ENCODE measurements at places on chromosomes 5 and 9.

- DNase-seq, result no peak
These were observed 92.9 kb upstream of the CLINT1 start for GRCh38 chr5:157951673-157952373.

DNA sequence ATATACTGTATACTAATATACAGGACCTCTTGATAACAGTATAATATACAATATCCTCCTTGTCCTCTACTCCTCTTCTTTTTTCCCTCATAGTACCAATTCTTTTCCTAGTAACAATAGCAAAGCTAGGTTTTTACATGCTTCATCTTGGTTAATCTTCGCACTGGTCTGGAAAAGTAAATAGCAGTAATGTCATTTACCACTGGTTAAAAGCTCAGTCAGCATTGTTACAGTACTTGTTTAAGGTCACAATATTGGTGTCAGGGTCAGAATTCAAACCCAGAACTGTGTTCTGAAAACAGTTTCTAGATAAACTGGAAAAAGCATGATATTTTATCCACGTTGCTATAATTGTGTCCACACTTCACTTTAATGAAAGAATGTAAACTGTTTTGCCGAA, 692.4 kb upstream of the CDH6 start:
- DNase-seq, result no peak

DNA sequence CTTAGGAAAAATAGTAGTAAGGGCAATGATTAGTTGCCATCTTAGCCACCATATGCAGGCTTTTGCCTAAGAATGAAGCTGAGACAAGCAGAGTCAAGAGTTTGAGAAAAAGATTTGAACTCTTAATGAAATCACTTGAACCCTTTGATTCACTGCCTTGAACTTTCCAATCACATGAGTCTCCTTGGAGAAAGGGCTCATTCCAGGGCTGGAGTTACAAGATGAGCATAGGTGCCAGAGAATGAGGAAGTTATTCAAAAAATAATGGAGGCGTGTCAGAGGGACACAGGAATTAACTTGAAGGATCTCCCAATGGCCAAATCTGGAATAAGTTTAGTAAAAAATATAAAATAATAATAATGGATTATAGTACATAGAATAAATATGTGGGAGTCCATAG, 35.3 kb downstream of the MAT2B start:
- no peak for DNase-seq

DNA sequence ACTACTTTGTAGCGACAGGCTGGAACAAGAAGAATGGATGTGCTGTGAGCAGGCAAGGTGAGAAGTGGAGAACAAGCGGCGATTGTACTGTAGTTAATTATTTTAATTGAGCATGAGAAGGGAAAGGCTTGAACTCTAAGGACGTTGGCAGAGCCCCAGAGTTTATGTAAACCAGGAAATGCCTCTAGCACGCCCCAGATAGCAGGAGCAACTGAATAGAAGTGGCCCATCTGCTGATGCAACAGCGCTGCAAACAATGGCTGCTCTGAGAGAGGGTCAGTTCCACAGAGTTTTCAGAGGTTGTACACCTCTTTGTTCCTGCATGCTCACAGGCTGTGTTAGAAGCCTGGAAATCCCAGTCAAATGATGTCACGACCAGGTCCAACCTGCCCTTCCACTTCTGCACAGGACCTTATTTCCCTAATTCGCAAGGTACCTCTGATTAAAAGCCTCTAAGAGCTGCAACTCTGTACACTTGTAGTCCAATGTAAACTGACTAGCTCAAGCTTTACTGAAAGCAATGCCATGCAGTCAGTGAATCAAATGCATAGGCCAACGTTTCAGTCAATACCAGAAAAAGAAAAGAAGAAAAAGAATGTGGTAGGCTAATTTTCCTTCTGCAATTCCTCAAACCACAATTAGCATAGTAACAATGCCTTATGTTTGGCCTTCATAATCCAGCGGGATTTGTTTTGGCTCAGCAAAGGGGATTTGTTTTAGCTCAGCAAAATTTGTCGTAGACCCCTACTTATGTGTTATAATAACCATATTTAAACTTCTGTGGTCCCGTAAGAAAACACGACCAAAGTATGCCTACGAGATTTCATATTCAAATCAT, 119.6 kb upstream of the RETREG1 start:
- DNase-seq, result no peak

- no peak for DNase-seq
These were observed 893.2 kb downstream of the DTWD2 start for GRCh38 chr5:118095115-118095514.

- no peak for DNase-seq
These were observed at the start of gene OLFML2A for GRCh38 chr9:124776954-124777648. Gene OLFML2A, plus strand, starts transcription at chr9:124777133. Its CDS starts 138 bp downstream, at chr9:124777271.

DNA sequence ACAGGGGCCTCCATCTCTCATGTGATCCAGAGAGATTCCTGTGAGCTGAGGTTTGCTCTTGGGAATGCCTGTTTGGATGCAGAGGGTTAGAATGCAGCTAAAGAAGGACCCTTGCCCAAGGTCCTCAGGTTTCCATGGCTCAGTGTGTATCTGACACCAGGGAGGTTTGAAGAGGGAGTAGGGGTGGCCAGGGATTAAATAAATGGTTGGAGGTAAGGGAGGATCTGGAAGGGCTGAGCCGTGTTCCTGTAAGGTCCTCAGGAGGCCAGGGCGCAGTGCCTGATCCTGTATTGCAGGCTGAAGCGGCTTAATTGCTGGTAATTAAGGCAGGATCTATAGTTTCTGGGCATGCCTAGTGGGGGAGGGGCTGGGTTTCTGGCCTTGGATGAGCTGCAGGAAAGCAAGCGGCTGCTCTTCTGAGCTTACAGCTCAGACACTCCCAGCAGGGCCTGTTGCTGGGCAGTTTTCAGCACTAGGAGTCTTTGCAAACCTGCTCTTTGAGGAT, 41.5 kb upstream of the MAP1B start:
- no peak for DNase-seq

GRCh38 chr9:14198841-14199455, 115.0 kb downstream of the NFIB start:
- DNase-seq, result no peak

GRCh38 chr9:88809355-88810161, 181.7 kb upstream of the S1PR3 start:
- no peak for DNase-seq

DNA sequence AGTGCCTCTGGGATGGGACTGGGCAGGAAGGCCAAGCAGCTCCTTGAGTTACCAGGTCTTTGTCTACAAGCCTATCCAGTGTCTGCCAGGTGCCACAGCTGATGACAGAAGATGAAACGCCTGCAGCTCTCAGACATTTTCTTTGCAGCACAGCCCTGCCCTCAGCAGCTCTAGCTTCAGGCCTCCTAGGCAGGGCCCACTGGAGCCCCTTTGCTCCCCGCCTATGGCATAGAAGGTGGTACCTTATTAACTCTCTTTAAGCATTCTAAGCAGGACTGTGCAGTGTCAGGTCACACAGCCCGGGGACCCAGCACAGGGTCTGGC, 1.3 kb upstream of the SKP1 start:
- no peak for DNase-seq

DNA sequence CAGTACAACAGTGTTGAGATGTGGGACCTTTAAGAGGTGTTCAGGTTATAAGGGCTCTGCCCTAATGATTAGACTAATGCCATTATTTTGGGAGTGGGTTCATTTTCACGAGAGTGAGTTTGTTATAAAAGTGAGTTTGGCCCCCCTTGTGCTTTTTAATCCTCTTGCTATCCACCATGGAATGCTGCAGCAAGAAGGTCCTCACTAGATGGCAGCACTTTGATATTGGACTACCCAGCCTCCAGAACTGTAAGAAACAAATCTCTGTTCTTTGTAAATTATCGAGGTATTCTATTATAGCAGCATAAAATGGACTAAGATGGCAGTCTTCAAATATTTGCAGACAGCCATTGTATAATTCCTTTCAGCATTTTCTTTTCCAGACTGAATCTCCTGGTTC, 212.4 kb downstream of the LRRC70 start:
- no peak for DNase-seq

DNA sequence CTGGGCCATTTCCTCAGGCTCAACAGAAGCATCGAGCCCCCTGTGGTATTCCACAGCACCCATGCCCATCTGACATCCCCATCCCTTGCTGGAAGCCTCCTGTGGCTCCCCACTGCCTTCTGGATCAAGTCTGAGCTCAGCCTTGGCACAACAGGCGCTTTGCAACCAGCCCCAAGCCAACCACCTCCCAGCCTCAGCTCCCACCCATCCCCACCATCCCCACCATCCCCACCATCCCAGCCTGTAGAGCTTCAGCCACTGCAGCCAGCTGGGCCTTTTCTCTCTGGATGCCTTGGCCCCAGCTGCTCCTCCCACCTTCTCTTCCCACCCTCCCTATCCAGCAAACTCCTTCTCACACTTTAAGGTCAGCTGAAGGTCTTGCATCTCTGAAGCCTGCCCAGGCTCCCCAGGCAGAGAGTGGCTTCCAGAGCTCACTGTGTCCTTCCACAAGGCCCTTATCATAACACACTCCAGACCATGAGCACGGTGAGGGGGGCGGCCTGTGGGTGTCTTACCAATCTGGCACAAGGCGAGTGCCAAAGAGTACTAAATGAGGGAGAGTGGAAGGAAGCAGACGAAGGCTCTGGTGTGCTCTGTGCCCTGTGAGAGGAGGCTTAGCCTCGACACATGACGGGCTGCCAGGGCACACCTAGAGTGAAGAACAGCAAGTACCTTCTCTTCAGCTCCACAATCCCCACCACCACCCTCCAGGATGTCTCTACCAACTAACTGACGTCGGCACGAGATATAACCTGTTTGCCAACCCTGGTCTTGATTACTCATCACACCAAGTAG, 6.5 kb downstream of the HIGD2A start:
- DNase-seq, result no peak

DNA sequence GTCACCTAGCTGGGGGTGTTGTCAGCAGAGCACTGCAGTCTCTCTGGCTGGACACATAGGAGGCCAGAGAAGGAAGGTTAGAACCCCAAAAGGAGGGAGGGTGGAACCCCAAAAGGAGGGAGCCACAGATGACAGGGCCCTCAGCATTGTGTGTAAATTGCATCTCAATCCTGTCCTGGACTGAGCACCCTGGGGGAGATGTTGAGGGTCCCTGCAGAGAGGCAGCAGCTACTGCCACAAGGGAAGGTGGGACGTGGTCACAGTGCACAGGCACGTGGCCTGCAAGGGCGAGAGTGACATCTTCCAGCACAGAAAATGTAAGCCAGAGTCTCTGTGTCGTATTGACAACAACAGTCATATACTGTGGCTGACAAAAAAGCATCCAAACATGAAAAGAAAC, 36.5 kb upstream of the CEP72 start:
- DNase-seq, result no peak

GRCh38 chr5:154111214-154111613, 72.4 kb downstream of the MFAP3 start:
- DNase-seq, result no peak

GRCh38 chr9:18606281-18606680, 132.3 kb downstream of the ADAMTSL1 start:
- no peak for DNase-seq

- DNase-seq, result no peak
These were observed 107.7 kb downstream of the CCDC192 start for GRCh38 chr5:127810707-127811490.

DNA sequence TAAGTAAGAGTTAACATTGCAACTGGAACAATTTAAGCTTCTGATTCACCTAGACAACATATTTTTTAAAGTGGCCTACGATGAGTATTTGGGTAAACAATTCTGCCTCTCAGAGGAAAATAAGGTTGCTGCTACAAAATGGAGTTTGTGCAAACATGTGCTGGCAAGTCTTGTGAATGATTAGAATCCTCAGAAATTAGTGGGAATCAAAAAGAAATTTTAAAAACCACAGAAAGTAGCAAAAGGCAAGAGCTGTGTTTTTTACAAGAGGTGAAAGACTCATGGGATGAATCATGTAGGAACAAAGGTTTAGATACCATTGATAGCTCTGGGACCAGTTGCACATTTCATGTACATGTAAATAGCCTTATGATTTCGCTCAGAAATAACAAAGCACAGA, 561.6 kb downstream of the TAF11L14 start:
- no peak for DNase-seq

DNA sequence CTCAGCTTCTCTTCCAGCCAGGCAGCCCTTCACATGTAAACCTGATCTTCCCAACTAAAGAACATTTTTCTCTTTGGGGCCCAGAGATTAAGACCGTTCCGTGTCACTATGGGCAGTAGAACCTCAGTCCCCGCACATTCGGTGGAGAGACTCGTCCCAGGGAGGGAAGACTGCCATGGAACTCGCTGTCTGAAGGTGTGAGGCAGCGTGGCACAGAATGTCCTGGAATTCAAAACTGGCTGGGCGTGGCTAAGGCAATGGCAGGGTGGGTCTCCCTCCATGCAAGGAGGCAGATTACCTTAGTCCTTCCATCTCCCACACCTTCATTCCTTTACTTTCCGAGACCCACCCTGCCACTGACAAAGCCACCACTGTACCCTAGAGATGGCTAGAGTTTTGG, 57.4 kb upstream of the ZNF354A start:
- no peak for DNase-seq

- no peak for DNase-seq
These were observed 174.4 kb downstream of the HSPA4 start for GRCh38 chr5:133226186-133226585.

DNA sequence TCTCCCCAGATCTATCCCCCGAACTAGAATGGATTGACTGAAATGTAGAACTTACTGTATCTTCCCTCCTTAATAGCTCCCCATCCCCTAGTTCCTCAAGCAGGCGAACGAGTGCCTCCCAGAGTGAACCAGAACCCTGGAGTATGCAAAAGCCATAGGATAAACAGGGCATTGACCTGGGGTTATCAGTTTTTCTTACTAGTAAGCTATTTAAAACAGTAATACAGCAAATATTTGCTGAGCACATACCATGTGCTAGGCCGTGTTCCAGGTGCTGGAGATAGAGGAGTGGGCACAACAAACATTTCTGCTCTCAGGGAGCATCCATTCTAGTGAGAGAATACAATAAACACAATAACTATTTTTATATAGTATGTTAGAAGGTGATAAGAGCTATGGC, 1.8 kb downstream of the SKP2 start:
- no peak for DNase-seq

- no peak for DNase-seq
These were observed 353.1 kb upstream of the BRINP1 start for GRCh38 chr9:119722384-119722783.

DNA sequence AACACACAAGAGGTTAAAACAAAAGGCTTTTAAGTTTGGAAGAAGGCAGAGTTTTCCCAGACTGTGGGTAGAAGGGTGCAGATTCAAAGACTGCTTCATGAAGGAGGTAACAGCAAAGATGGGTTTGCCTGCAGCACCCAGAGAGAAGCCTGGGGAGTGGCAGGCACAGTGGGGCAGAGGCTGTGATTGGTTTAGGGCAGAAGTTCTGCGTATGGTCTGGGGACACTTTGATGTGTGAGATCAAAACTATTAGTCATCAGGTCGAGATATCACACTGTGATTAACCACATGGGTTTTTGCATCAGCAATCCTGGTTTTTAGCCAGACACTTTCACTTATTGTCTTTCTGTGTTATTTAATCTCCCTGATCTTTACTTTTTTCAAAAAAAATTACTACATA, 188.8 kb upstream of the GLRA1 start:
- DNase-seq, result no peak

GRCh38 chr9:133532937-133533668, 1.4 kb upstream of the ADAMTSL2 start:
- DNase-seq, result peak; percentile 45

- DNase-seq, result no peak
These were observed 163.7 kb downstream of the GABBR2 start for GRCh38 chr9:98545021-98545420.
